ENCODE measurements at places on chromosomes 11 and 22. TPM values are rescaled to one million over a fixed set of nuclear protein-coding genes. Genes with fewer than 3 reads are reported as not detected.

DNA sequence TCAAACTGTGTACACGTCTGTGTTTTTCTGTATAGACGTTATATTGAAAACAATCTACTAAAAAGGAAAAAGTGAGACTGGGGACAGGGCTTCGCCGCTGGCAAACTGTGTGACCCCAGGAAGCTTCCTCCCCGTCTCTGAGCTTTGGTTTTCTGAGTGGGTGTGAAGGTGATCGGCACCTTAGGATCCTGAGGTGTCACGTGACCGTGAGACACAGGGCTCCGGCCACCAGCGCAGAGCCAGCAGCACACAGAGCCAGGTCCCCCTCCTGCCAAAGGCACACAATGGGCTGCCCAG is 32.0 kb downstream of the KIAA0930 start:
- no peak for DNase-seq

The RAC2 gene
- 917 TPM for polyA plus RNA-seq

DNA sequence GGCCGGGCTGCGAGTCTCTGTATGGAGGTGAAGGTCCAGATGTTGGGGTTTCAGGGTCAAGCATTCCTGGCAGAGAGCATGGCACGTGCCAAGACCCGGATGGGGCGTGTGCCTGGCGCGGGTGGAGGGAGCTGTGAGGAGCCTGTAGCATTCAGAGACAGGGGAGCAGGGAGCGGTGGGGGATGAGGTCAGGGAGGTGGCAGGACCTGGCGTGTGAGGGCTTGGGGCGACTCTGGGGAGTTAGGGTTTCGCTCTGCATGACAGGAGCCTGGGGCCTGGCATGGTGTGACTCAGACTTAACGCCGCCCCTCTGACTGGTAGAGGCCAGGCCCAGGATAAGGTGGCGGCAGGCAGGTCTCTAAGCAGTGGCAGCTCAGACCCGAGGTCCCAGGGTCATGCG is 103.0 kb downstream of the KCNQ1 start:
- no peak for DNase-seq

The EFCAB6 gene
- not detected for polyA plus RNA-seq

The RIMBP3C gene
- polyA plus RNA-seq: not detected

DNA sequence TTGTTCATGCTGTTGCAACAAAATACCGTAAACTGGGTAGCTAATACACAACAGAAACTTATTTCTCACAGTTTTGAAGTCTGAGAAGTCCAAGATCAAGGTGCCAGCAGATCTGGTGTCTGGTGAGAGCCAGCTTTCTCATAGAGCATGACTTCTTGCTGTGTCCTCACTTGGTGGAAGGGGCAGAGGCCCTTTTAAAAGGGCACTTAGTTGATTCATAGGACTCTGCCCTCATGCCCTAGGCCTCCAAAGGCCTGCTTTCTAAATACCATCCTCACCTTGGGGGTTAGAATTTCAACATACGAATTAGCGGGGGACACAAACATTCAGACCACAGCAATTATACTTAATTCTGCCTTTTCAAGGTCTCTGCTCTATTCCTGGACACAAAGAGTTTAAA is 52.3 kb upstream of the FDX1 start:
- DNase-seq: no peak

DNA sequence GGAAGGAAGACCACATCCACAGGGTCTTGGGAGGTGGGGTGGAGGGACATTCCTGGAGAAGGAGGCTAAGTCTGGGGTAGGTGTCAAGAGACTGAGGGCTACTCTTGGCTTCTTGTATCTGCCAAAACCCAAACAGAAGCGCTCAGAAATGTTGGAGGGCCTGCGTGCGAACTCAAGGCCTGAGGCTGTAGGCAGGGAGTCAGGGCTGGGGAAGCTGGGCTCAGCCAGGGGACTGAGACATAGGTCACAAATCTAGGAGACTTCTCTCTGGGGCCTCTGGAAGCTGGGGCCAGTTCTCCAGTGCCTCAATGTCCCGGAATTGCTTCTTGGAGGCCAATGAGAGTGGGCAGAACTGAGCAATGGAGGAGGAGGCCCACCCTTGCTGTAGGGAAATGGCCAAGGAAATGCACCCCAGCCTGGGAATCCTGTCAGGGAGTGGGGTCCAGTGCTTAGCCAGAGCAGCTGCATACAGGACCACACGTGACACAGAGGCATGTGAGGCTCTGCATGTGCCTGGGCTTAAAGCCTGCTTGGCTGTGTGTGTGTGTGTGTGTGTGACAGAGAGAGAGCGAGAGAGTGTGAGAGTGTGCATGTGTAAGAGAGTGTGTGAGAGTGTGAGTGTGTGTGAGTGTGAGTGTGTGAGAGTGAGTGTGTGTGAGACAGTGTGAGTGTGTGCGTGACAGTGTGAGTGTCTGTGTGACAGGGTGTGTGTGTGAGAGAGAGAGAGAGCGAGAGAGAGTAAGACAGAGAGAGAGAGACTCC is 141.3 kb downstream of the ST3GAL4 start:
- DNase-seq: no peak

- peak; percentile 48 for DNase-seq
Measured at GRCh38 chr11:123457187-123457770, 27.2 kb downstream of the GRAMD1B start.

- DNase-seq: no peak
Measured at GRCh38 chr11:131178596-131178995, 191.8 kb upstream of the NTM start.

The C11orf21 gene
- 9.4 TPM for polyA plus RNA-seq

The GGT1 gene
- polyA plus RNA-seq: 11.9 TPM

The TESMIN gene
- 3.4 TPM for polyA plus RNA-seq

The ME3 gene
- polyA plus RNA-seq: 0.15 TPM

All from CD4-positive, alpha-beta memory T cell (primary cell).